ENCODE measurements at places on chromosomes 5 and 9. TPM values are rescaled to one million over a fixed set of nuclear protein-coding genes. Genes with fewer than 3 reads are reported as not detected.
A peak's percentile ranks its signal among the peaks of the same experiment; 100 is the strongest.

DNA sequence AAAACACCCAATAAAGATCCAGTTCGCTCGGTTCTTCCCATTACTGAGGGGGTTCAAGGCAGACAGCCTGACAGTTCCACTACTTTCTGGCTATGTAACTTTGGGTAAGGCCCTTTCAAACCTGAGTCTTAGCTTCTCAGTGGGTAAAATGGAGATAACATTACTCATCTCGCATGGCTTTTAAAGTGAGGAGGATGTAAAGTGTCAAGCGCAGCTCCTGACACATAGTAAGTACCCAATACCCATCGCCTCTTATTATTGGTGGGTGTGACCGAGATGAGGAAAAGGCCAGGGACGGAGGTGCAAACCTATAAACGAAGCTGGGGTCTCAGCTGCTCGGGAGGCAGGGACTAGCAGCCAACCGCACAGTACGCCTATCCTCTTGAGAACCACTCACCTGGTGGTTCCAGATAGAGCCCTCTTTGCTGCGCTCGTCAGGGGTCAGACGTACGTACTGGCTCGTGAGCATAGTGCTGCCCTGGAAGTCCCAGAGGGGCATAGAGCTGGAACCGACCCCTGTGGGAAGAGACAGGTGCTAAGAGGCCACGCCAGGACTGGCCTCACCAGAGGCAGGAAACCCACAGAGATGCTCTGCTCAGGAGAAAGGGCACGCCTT, 584 bp downstream of the LMAN2 start:
- peaks cover 15% of the 10 kb centered on the region for H3K36me3 ChIP-seq
- H3K27ac ChIP-seq, result peak overlapping the region; percentile 99

DNA sequence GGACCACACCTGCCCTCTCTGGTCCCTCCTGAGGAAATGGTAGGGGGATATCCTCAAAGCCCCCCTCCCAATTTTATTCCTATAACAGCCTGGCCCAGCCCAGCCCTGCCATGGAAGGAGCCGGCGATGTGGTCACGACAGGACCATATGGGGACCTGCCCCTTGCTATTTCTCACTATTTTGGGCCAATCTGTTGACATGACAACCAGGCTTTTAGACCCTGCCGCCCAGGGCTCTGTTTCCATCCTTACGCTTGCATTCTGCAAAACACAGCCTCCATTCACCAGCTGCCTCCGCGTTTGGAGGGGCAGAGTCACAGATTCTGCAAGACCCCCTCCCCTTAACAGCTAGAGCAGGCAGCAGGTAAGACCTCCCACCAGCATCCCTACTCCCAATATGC, 112.2 kb downstream of the GABBR2 start:
- peaks cover 3% of the 10 kb centered on the region for H3K4me1 ChIP-seq
- H3K27me3 ChIP-seq, result peaks cover 5% of the 10 kb centered on the region
- no peaks in the 10 kb centered on the region for H3K36me3 ChIP-seq

GRCh38 chr9:121369595-121370265, at the start of gene STOM:
Gene STOM, minus strand, starts transcription at chr9:121370250. Its CDS starts 63 bp downstream, at chr9:121370187.
- peak within 1 kb of the TSS; percentile 63 for H3K27ac ChIP-seq
- H3K4me1 ChIP-seq, result peaks cover 5% of the 10 kb centered on the region
- H3K4me3 ChIP-seq, result peak within 1 kb of the TSS; percentile 81
- H3K27me3 ChIP-seq, result peaks cover 2% of the 10 kb centered on the region
- H3K36me3 ChIP-seq, result no peaks in the 10 kb centered on the region
- DNase-seq, result no peak

GRCh38 chr9:76216161-76216649, 178.0 kb downstream of the RFK start:
- DNase-seq, result no peak
- no peaks in the 10 kb centered on the region for H3K36me3 ChIP-seq
- H3K4me1 ChIP-seq, result no peaks in the 10 kb centered on the region

The TMEM215 gene
- 0.18 TPM for total RNA-seq
